CD4-positive, alpha-beta T cell treated with Interleukin-2 at 100 ng/mL for 4 hours (primary cell): ENCODE measurements at places on chromosomes 5 and 9.

- DNase-seq = no peak
Observed at GRCh38 chr5:38660194-38660668, 103.8 kb upstream of the LIFR start.

- no peak for DNase-seq
Observed at GRCh38 chr9:77402286-77402685, 225.0 kb downstream of the VPS13A start.

GRCh38 chr5:27491047-27491446, 452.7 kb upstream of the CDH9 start:
- DNase-seq = no peak

DNA sequence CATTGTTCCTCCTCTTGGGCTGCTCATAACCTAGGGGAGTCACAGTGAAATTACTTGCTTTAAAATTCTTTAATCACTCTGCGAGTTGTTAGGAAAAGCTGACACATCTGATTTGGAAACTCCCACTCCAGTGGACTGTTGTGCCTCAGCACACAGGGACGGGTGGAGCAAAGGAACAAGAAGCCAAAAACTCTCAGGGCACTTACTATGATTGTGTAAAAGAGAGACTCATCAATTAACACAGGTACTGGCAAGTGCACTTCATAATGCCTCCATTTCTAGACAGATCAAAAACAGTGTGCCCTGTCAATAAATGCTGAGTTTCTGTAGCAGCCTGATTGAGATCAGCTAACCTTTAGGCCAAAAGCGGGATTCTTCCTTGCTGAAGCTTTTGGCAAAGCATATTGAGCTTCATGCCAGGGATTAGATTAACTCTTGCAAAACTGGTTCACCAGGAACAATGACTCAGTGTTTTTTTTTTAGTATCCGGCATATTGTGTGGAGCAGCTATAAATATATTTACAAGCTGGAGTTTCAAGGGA, 55.9 kb downstream of the TMC1 start:
- DNase-seq = no peak

DNA sequence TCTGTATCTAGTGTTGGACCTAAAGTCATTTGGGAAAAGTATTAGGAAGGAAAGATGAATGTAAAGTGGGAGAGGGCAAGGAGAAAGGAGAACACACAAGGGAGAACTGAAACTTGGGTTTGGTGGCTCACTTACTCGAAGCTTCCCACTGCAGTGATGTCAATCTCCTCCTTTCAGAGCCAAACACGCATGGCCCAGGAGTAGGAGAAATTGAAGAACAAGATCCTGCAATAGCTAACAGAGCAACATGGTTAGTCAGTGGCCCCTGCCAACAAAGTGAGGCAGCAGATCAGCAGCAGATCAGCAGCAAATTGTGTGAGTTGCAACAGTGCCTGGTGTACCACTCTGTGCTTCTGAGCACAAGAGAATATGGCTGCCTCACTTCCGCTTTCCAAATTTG, 366.4 kb downstream of the PSAT1 start:
- no peak for DNase-seq

- no peak for DNase-seq
Observed at GRCh38 chr5:148973455-148973854, 89.4 kb downstream of the SH3TC2 start.

GRCh38 chr5:31172881-31173280, 20.6 kb upstream of the CDH6 start:
- DNase-seq = no peak

DNA sequence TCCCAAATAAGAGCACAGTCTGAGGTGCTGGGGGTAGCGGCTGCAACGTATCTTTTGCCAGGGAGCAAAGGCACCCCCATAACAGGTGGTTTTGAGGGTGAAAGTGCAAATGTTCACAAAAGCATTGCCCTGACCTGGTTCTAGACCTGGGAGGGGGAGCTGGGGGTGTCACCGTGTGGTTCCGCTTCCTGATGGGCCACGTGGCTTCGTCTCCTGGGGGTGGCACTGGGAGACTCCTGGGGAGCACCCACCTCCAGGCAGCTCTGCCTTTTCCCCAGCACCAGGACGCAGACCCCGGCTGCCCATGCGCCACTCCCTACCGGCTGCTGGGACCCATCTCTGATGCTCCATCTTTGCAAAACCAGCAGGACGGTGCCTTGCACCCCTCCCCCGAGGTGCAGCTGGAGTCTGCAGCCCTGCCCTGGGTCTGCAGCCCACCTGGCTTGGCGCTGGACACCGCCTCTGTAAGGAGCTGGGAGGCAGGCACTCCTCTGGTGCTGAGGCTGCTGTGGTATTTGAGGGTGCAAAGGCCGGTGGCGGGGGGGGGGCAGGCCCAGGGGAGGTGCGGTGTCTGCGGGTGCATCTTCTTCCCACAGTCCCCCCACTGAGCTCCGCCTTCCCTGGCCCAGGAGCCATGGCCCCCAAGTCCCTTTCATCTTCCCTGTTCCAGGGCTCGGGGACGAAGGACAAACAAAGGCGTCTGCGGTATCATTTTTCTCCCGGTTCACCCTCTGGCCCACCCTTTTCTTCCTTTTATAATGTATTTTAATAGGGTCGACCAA, 29.8 kb upstream of the RXRA start:
- no peak for DNase-seq

GRCh38 chr5:42423285-42424165, at the start of gene GHR:
Gene GHR, plus strand, starts transcription at chr5:42423439. Its CDS starts 142,436 bp downstream, at chr5:42565875.
- DNase-seq = peak; percentile 2

DNA sequence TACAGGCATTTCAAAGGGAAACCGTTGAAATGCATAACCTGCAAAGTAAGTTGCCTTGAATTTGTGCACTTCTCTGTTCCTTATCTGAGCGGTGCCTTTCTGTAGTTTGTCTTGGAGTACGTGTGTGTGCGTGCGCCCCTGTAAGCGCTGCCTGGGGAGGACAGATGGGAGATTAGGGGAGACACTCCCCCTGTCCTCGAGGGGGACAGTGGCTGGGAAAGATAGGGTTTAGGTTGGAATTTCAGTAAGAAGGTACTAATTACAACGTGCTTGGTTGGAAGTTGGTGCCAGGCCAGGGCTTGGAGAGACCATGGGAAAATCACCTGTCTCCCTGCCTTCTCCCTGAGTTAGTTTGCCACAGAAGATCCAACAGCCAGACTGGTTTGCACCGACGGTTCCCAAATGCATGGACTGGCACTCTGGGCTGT, 73.2 kb downstream of the PIK3R1 start:
- DNase-seq = no peak

DNA sequence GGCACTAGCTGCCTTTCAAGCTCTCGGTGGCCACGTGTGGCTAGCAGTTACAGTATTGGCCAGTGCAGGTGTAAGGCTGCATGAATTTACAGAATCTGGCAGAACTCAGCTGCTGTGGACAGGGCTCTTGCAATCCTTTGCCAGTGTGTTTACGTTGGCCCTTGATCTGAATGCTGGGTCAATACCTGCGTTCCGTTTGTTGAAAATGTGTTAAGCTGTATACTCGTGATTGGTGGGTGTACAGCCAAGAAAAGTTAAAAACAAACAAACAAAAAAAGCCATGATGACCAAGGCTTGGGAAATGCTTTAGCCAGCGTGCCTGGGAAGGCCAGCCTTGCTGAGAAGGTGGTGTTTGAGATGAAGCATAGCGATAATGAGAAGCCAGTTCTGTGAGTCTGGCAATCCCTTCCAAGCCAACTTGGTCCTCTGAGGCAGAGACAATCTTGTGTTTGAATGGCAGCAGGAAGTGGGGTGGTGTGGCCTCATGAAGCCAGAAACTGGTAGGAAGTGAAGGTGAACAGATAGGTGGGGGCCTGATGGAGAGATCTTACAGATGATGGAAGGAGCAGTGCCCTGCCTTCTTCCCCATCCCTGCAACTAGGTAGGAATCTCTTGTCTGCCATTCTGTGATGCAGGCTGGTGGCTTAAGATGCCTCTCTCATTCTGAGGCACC, 820 bp upstream of the CFAP90 start:
- DNase-seq = no peak

- no peak for DNase-seq
Observed at GRCh38 chr5:156396063-156396829, 69.3 kb downstream of the SGCD start.

DNA sequence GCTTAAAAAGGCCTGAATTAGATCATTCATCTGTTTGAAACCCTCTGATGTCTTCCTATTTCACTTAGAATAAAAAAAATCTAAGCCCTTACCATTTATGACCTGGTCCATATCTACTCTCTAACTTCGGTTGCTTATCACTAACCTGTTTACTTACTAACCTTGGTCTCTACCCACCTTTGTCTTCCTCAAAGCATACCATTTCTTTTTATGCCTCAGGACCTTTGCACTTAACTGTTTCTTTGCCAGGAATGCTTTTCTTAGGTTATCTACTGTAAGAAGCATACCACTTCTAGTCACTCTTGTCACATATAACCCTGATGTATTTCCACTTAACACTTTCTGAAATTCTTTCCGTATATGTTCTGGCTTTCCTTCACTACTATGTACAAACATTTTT, 67.0 kb downstream of the UHRF2 start:
- no peak for DNase-seq

DNA sequence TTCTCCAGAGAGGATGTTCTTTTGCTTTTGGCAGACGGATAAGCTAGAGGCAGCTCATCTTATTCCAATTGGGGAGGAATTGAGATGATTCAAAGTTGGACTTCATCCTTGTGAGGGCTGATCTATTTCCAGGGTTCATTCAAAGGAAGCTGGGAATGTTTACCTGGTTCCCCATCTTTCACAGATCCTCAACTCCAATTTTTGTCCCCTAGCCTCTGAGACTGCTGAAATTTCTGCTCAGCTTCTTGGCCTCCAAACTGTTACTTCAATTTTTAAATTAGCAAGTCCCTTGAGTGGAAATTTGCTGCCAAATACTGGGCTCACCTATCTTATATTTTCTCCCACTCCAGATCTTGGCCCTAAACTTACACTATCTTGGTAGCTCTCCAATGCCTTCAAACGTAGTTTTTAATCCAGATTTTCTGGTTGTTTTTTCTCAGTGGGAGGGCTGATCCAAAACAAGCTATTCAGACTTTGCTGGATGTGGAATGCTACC, 93.9 kb upstream of the NEK6 start:
- DNase-seq = no peak

- no peak for DNase-seq
Observed at GRCh38 chr9:133604856-133605255, 4.3 kb downstream of the FAM163B start.

- no peak for DNase-seq
Observed at GRCh38 chr9:120481248-120481647, 98.7 kb downstream of the CDK5RAP2 start.

DNA sequence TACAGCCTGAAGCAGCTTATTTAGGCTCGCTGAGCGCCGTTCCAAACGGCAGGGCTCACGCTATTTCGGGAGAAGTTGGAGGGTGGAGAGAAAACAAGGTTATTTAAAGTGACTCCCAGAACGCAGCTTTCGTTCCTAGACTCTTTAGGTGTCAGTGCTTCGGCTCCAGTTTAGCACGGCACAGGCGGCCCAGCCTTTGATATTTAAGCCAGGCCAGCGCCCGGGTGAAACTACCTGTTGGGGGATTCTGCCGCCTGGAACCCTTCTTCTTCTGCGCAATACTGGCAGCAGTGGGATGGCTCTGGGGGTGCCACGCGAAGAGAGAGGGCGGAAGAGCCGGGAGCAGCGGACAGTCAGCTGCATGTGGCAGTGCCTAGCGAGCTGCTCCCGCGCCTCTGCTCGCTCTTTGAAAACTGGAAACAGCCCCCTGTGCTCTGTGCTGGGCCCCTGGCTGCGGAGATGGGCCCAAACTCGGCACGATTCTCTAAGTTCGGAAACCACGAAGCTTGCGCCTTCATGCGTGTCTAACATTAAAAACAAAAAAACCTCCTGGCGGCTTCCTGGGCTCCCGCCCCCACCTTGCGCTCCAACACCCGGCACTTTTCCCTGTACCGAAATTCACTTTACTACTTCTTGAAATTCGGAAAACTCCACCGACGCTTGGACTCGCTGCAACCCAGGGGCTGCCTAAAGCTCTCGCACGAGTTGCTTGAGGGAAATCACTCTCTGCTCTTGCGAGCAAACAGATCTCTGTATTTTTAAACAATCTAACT, 34.6 kb upstream of the NFIB start:
- no peak for DNase-seq

GRCh38 chr5:173165177-173166016, 21.1 kb downstream of the BNIP1 start:
- DNase-seq = no peak

GRCh38 chr9:86721226-86721781, 226.0 kb downstream of the GAS1 start:
- no peak for DNase-seq

DNA sequence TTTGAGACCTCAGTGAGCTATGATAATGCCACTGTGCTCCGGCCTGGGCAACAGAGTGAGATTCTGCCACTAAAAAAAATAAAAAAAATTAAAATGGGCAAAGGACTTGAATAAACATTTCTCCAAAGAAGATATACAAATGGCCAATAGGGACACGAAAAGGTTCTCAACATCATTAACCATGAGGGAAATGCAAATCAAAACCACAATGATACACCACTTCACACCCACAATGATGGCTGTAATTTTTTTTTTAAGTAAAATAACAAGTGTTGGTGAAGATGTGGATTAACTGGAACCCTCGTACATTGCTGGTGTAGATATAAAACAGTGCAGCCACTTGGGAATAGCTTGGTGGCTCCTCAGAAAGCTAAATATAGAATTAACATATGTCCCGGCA, 68.0 kb downstream of the SIL1 start:
- no peak for DNase-seq

- no peak for DNase-seq
Observed at GRCh38 chr5:14171621-14172020, 28.5 kb downstream of the TRIO start.

DNA sequence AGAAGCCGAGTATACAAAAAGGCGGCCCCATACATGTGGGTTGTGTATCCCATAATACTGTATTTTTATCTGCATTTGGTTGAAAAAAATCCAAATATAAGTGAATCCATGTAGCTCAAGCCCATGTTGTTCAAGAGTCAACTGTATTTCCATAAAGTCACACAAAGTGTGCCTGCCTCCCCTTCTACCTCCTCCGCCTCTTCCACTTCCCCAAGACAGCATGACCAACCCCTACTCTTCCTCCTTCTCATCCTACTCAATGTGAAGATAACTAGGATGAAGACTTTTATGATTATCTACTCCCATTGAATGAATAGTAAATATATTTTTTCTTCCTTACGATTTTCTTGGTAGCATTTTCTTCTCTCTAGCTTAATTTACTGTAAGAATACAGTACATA, 92.7 kb downstream of the RFX3 start:
- DNase-seq = no peak

DNA sequence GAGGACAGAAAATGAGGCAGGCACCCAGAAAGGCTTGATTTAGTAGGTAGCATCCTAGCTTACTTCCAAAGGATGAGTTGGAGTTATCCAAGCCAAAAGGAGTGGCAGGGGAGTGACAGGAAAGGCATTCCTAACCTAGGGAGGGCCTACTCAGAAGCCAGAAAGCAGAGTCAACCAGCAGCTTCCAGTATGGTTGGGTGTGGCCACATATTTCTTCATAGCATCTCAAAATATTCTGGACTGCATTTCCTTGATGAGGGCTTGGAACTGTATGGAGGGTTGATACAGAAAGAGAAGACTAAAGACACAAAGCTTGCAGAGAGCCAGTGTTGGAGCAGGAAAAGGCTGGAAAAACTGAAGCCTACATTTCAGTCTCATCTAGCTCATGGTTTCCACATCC, 656.8 kb upstream of the DMAC1 start:
- DNase-seq = no peak

- DNase-seq = no peak
Observed at GRCh38 chr5:82525626-82526025, 247.5 kb upstream of the RPS23 start.
